NT2/D1 (cell line): ENCODE measurements at places on chromosomes 1 and 21.
A peak's percentile ranks its signal among the peaks of the same experiment; 100 is the strongest.

DNA sequence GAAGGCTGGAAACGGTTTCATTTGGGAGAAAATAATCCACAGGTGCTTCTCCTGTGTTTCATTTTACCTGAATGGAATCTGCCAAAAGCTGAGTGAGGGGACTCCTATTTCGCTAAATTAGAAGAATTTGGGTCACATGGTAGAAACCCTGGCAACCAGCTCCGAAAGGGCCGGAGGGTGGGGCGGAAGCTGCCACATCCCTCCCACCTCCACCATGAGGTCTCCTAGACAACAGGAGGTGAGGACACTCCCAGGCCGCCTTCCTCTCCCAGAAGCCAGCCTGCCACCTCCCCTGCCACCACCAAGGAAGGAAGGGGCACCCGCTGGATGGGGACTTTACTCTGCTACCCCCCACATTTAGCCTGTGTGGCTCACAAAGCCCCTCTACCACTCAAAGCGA, 199.9 kb upstream of the ZC3H12A start:
- no peak for DNase-seq

GRCh38 chr1:186730951-186731729, 50.9 kb upstream of the PTGS2 start:
- DNase-seq, result no peak

- DNase-seq, result no peak
Measured at GRCh38 chr1:155504207-155504606, 58.4 kb downstream of the ASH1L start.

DNA sequence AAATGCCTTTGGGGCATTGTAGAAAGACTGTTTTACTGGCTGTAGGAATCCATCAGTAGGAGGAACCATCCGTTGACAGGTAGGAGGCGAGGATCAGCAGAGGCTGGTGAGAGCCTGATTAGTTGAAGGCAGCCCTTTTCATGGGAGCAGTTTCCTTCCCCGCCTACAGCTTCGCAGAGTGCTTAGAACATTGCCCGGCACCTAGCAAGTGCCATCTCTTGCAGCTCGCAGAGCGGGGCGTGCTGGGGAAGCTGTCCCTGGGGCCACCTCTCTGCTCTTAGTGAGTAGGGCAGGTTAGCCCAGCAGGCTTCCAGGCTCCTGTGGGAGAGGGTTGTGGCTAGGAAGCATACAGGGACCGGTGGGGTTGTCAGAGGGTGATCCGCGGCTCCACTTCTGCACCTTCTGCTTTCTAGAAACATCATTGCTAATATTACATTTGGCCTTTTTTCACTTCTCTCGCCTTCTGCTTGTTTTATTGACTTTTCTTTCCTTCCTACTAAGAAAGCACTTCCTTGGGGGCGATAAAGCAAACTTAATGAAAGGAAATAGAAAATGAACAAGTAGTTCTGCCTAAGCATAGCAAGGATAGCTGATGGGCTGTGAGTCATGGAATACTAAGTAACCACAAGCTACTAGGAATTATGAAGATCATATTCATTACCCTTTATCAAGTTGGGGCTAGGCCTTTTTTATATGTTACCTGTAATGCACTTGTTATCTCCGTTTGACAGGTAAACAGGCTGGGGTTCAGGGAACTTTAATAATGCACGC, 176.7 kb downstream of the GALNT2 start:
- no peak for DNase-seq

DNA sequence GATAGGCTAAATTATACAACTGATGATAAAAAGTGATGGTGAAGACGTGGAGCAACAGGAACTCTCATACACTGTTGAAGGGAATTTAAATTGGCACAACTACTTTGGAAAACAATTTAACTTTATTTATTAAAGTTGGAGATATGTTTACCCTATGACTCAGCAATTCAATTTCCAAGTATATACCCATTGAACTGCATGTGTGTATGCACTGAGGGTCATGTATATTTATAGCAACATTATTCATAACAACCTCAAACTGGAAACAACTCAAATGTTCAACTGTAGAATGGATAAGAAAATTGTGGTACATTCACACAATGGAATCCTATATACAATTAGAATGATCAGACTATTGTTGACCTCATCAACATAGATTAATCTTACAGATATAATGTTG, 16.5 kb upstream of the BCAS2 start:
- DNase-seq, result no peak

- DNase-seq, result no peak
Measured at GRCh38 chr1:37032660-37033354, 1.5 kb downstream of the GRIK3 start.

- DNase-seq, result peak; percentile 48
Measured at GRCh38 chr1:17606826-17607440, 67.4 kb downstream of the ARHGEF10L start.

DNA sequence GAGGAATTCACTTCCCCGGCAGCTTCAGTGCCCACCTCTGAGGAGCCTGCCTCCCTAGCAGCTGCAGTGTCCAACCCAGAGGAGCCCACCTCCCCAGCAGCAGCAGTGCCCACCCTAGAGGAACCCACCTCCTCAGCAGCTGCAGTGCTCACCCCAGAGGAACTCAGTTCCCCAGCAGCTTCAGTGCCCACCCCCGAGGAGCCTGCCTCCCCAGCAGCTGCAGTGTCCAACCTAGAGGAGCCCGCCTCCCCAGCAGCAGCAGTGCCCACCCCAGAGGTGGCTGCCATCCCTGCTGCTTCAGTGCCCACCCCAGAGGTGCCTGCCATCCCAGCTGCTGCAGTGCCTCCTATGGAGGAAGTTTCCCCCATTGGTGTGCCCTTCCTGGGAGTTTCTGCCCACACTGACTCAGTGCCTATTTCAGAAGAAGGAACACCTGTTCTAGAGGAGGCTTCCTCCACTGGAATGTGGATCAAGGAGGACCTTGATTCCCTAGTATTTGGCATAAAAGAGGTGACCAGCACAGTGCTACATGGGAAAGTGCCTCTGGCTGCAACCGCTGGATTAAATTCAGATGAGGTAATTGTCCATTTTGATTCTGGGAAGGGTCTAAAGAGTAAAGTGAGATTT, 77.4 kb upstream of the BMP8A start:
- DNase-seq, result no peak

- no peak for DNase-seq
Measured at GRCh38 chr1:100611086-100611485, 73.1 kb downstream of the GPR88 start.
